G401 (cell line): ENCODE measurements at places on chromosomes 3 and 15. TPM values are rescaled to one million over a fixed set of nuclear protein-coding genes. Genes with fewer than 3 reads are reported as not detected.

DNA sequence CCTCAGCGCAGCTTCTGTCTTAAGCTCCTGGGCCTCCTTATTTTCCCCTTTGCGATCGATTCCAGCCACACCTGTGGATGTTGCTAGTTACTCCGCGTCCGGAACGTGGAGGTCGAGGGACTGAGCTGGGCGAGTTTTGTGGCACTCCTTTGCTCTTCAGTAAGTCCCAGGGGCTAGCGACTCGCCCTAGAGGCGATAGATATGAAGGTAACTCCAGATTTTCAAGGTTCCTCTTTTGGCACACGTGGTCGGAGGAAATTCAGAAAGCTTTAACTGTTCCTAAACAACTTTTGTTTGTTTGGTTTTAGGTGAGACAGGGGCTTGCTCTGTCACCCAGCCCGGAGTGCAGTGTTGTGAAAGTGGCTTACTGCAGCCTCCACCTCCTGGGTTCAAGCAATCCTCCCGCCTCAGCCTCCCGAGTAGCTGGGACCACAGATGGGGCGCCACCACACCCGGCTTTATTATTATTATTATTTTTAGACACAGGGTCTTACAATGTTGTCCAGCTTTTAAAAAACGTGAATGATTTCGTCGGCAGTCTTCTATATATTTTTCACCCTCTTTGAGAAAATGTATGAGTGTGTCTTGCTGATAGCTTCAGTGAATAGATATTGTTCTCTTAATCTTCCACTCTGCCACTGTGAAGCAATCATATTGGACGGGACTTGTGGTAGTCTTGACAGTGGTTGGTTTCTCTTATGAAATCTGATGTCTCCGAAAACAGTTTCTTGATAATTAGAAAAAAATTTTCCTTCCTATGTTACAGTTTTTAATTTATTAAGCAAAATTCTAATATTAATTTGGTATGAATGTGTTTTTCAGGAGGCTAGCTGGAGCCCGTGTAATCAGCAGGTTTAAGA, 785 bp downstream of the MFSD1 start:
- no peak for DNase-seq

DNA sequence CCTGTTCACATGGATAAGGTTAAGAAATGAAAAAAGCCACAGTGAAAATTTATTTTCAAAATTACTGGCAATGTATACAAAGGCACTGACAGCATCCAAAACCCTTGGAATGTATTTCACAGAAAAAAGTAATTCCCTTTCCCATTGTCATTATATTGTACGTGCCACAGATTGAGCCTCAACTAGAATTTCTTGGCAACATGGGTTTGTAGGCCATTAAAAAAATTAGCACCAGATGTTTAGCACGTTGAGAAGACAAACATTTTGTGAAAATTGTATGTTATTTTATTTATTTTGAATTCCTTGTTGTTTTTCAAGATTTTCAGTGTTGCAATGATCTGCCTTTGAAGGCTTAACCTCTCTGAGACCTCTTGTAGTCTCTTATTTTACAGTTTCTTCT, 76.3 kb upstream of the EPHB3 start:
- no peak for DNase-seq

- no peak for DNase-seq
Observed at GRCh38 chr3:8608791-8609467, 35.7 kb downstream of the SSUH2 start.

DNA sequence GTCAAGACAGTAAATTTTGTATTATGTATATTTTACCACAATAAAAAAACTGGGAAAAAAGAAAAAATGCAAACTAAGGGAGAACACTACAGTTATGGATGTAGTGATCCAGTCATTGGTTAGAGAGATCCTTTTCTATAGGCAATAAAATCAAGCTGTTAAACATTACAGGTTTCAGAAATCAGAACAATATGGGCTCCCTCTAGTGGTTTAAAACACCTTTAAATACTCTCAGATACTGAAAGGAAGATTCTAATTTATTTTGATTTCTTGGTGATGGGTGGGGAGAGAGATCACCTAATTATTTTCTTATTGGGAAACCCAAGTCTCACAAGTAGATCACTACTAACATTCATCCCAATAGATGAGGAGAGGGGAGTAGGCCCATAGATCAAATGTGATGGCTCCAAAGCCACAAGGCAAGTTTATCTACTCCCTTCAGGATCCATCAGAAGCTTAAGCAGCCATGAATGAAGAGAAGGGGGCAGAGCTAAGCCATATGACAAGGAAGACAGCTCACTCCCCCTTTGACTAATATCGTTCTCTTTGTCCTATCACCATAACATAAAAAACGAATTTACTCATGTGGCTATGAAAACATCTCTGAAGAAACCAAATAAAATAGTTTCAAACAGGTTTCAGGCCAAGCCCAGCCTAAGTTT, 118.6 kb downstream of the ANO10 start:
- DNase-seq: peak; percentile 76

DNA sequence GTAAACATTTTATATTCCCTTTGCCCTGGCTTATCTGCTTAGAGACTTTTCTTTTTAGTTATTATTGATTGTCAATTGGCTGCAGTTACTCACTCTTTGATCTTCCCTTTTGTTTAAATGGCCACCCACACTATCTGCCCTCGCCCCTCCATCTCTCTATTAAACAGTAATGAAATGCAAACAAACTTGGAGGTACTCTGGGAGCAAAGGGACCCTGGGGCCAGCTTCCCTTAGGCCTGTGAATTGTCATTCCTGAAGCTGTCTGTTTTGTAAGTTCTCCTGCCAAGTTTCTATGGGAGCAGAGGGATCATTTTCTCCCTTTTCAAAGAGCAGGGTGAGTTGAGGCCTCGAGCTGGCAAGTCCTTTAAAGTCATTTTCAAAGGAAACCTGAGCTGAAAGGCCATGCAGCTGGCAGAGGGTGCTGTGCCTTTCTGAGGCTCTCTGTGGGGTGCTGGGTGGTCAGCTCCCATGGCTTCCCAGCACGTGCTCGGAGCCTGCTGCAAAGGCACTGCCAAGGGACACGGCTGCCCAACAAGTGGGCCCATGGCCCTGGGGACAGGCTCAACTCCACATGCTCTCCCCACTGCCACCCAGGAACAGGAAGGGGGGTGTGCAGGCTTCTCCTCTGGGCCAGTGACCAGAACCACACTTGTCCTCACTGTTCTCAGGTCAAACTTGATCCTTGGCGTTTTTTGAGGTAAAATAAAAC, 17.4 kb upstream of the RTP2 start:
- peak; percentile 41 for DNase-seq

- peak; percentile 9 for DNase-seq
Observed at GRCh38 chr3:148101061-148101460, 596.6 kb upstream of the AGTR1 start.

DNA sequence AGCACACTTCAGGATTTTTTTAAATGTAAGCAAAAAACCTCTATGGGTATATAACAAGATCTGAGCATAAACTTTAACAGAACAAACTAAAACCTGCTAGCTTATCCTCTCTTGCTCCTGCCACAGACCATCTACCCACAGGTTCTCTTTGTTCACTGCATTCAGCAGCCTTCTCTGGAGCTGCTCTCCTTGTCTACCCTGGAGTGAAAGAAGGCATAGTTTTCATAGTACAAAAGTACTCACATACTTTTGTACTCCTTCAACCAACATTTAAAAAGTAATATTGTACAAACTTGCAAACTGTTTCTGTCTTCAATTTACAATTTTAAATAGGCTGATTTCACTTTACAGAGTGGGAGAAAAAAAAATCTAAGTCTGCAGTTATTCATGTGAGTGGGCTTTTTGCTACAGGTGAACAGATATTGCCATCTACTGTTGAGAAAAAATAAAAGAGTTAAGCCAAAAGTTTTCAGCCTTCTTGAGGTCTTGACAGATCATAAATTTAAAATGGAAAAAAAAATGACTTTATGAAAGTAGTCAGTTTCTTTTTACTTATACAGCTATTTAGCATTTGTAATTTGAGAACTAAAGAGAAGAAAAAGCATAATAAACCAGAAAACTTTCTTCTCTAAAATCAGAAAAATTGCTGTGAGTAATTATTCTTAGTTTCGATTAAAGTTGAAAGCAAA, 20.4 kb downstream of the TERC start:
- peak; percentile 30 for DNase-seq

DNA sequence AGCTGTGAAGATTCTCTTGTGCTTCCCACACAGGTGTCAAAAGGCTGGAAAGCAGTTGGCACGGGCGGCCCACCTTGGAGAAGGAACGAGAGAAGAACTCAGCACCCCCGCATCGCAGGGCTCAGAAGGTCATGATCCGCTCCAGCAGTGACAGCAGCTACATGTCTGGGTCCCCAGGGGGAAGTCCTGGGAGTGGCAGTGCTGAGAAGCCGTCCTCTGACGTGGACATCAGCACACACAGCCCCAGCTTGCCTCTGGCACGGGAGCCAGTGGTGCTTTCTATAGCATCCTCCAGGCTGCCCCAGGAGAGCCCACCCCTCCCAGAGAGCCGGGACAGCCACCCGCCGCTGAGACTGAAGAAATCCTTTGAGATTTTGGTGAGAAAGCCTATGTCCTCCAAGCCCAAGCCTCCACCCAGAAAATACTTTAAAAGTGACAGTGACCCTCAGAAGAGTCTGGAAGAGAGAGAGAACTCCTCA, 31.4 kb downstream of the STARD5 start:
- DNase-seq: no peak

DNA sequence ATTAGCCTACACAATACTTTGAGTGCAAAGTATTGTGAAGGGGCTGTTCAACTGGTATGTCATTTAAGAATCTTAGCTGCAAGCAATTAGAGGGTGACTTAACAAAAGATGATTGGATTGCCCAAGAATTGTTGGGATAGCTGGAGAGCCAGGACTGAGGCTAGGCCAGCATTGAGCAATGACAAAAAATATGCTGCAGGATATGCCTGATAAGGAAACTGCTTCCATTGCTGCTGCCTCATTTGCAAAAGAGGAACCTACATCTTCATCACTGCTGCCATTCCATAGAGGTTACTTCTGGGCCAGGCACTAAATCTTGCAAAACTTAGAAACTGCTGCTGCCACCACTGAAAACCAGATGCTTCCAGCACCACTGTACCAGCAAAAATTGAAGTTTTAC, 108.0 kb upstream of the TBC1D5 start:
- DNase-seq: no peak

GRCh38 chr3:141078200-141078599, 27.1 kb downstream of the SPSB4 start:
- DNase-seq: no peak

GRCh38 chr15:65580287-65580686, 30.6 kb downstream of the INTS14 start:
- no peak for DNase-seq

DNA sequence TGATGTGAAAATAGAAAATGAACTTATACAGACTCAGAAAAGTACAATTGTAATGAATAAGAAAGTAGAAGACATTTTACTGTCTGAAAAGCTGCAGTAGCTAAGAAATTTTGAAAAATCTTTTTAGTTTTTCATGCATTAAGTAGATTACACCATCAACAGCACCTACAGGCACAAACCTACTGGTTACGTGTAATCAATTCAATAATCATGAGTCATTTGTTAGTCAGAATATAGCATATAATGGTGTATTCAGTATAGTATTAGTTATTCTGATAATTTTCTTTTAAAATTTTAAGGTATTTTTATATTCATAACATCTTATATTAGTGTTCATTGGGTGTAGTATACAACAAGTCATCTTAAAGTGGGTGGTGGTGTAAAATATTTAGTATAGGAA, 550.5 kb upstream of the GBE1 start:
- no peak for DNase-seq

- no peak for DNase-seq
Observed at GRCh38 chr3:36991147-36991546, 1.8 kb downstream of the EPM2AIP1 start.

DNA sequence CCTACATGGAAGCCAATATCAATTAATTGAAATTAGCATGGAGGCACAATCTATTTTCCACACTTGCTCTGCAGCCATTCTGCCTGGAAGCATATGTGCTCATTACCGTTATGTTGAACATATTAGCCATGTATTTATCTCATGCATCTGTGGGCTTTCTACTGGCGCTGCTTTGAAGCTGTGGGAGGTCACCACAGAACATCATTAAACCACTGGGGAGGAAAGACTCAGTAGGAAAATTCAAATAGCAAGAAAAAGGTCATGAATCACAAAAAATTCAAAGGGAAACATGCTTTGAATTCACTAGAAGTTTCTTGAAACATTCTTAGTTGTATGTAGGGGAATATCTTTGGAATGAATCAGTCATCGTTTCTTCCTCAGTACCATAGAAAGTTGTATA, 652.5 kb downstream of the EDEM1 start:
- DNase-seq: no peak

GRCh38 chr15:88469321-88469720, 1.8 kb downstream of the MRPS11 start:
- no peak for DNase-seq

- no peak for DNase-seq
Observed at GRCh38 chr15:66803182-66803729, 101.2 kb downstream of the SMAD6 start.

DNA sequence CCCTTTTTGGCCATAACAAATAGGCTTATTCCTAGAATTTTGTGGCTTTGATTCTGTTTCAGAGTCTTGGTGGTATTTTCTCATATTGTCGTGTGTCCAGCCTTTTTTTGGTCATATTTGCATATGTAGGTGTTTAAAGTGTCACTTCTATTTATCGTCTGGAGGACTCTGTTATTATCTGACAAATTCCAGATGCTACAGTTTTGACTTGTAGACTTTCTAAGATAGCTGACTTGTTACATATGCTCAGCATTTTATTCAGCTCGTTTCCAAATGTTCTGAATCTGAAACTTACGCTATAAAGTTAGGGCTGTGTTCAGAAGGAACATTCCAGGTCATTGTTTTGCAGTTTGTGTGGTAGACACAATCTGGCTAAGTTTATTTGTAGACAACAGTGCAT, 1.9 kb downstream of the PPP4R2 start:
- DNase-seq: no peak

DNA sequence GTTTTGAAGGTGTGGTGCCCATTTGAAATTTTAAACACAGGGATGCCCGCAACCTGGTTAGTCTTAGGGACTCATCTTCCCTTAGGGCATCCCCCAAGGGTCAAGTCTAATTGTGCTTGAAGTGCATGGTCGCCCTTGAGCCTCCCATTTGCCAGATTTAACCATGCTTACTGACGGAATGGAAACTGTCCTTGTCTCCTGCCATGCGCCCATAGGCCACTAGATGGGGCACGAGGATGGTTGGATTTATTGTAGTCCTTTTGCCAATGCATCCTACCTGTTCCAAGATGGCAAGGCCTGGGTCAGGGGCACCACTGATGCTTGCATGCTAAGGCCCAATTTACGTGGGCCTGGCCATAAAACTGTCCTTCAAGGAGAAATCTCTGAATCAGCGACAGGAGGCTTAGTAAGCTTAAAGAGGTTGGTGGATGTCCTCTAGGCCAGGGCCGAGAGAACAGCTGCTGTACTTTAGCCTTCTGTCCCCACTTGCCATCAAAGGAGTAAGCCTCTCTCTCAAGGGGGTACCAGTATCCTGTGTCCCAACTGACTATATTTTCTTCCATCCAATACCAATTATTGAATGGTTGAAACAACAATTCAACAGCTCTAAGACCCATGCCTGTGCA, 355.4 kb downstream of the OTOL1 start:
- DNase-seq: no peak

DNA sequence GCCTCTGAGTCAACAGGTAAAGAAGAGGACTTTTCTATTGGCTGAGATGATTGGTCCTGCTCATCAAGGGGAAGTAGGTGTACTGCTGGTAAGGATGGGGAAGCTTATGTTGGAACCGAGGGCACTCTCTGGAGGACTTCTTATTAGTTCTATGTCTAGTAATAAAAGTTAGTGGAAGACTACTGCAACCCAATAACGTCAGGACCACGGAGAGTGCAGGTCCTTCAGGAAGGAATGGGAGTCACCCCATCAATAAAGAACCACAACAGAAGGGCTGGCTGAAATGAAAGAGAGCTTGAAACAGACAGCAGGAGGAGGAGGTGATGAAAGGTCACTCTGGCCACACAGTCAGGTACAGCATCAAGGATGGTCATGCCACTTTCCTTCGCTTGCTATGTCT, 68.8 kb upstream of the PRR23E start:
- DNase-seq: no peak

Gene CDC25A
- total RNA-seq: 42.5 and 45.4 TPM in 2 replicates

Gene IL17RE
- 3.6 and 5.3 TPM in 2 replicates for total RNA-seq
